CD4-positive, alpha-beta T cell treated with Interleukin-1 beta for 1 hour (primary cell): ENCODE measurements at places on chromosomes 6 and 20.

DNA sequence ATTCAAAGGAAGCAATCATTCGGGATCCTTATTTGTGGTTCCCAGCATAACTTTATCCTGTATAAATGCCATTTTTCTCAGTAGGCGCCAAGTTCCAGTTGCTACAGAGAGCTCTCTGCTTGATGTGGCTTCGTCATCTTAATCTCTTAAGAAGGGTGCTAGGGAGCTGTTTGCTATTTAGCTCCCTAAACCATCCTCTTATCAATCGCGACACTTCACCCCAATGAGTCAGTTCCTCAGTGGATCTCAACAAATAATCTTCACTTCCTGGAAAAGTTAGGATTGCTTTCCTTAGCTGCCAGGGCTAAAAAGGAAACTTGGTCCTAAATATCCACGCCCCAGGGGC is 1.3 kb upstream of the NKAIN2 start:
- no peak for DNase-seq

DNA sequence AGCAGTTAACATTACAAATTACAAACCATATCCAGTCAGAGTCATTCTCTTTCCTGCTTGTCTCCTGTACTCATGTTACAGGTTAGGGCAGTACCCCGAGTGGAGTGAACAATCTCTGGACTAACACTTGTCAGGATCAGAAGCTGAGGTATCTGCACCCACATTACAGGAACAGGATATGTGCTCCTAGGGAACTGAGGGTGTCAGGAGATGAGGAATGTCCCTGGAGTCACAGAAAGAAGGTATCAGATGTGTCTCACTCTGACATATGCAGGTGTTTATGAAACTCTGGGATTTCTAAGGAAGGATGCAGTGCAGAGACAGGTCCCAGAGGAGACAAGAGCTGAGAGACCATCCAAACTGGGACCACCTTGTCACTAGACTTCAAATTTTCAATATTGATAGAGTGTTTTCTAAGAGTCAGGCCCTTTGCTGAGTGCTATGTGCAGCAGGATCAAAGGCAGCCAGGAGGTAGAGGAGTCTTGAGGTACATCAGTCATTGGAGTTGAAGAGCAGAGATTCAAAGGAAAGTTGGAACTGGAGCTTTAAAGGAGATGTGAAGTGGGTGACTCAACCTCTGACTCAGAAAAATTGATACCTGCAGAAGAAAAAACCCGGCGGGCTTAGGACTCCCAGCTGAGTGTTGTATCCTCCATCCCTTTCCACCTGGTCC is 12.6 kb downstream of the HLA-DPB1 start:
- no peak for DNase-seq

GRCh38 chr20:57442888-57443239 is 51.7 kb downstream of the RBM38 start:
- no peak for DNase-seq

- no peak for DNase-seq
Observed at GRCh38 chr6:43967719-43968091, 159.5 kb downstream of the MRPL14 start.

GRCh38 chr6:118252474-118252873 is 295.6 kb upstream of the PLN start:
- DNase-seq, result no peak

GRCh38 chr20:24403406-24403805 is 66.0 kb upstream of the SYNDIG1 start:
- DNase-seq, result no peak

DNA sequence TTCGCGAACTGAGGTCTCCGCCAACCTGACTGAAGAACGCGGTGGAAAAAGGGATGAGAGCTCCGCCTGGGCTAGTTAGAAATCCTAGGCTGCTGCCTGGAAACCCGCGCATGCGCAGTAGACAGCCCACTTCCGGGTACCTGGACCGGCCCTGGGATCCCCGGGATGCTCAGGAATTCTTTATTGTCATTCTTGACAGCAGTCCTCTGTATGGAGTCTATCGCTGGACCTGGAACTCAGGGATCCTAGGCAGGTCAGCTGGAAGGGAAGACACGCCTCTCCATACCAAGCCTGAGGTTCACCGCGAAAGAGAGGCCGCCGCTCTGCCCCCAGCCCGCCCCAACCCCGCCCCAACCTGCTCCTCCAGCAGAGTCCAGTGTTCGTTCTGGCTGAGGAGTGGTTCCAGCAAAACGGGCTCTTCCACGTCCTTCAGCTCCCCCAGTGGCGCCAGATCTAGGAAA is 1379.2 kb upstream of the DEFB115 start:
- no peak for DNase-seq

DNA sequence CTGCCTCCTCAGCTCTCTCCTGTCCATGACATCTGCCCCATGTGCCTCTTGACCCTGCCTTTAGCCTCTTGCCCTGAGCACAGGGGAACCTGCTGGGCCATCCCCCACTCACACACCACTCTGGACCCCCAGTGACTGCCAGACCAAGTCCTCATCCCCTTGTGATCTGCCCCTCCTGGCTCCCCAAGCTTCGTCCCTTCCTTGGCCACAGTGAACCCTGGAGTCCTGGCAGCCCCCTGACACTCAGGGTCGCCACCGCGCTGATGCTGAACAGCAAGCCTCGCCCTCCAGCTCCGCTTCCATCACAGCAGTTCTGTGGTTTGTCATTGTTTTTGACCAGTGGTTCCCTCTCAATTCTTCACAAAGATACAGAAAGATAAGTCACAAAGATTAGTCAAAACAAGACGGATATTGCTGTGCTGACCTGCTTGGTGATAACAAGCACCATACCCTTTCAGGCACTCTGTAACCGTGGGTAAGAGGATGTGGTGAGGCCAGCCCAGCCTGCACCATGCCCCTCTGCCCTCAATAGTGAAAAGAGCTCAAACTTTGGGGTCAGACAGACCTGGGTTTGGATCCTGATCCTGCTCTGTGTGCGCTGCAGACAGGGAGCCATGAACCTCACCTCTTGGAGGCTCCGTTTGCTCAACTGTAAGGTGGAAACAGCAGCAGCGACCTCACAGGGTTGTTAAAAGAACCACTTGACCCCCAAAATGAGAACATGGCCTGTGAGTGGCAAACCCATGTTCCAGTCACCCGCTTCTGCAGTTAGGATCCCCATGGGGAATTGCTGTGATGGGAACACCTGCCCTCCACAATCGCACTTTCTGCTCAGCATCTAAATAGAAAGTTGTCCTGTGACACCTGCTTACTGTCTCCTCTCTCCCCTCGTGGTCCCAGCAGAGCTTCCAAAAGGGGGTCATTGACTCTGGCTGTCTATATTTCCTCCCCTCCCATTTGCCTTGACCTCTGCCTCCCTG is 114.5 kb downstream of the TOX2 start:
- no peak for DNase-seq
